ENCODE measurements at places on chromosomes 1 and 21.

DNA sequence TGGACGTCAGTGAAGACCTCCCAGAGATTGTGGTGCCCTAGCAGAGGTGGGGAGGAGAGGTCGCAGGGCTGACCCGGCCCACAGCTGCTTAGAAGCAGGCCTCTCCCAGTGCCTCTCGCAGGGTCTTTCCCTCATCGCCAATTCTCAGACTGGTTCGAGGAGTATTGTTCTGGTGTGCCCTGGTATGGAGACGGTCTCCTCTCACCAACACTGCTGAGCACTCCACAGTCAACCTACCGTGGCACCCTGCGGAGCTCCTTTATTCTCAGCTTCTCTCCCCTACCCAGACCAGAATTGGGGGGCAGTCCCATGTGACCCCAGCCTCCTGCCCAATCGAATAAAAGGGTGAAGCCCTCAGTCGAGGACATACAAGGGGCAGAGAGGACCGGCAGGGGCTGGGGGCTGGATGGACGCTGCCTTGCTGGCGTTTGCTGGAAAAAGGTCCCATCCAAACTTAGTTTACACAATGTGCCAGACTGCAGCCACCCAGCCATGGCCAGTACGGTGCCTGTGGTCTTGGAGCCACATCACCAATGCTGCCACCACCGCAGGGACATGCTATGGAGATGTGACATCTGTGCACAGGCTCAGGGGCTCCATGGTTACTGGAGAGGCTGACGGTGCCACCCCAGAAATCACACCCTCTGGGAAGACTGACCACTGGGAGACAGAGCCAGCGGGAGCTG, 80.8 kb downstream of the STUM start:
- no peak for DNase-seq

DNA sequence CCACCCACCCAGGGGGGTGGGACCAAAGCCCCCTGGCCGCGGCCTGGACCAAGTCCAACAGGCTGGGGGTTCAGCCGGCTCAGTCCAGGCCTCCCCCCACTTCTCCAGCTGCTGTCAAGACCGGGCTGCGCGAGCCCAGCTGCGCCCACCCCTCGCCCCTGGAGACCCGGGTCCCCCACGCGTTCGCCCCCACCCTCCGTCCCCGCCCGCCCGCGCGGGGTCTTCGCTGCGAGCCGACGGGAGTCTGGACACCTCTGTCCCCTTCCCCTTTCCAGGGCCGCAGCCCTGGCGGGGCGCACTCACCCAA, 253 bp downstream of the RAP1GAP start:
- no peak for DNase-seq

- DNase-seq, result no peak
These were observed 167.1 kb downstream of the ZBTB18 start for GRCh38 chr1:244218220-244218619.

DNA sequence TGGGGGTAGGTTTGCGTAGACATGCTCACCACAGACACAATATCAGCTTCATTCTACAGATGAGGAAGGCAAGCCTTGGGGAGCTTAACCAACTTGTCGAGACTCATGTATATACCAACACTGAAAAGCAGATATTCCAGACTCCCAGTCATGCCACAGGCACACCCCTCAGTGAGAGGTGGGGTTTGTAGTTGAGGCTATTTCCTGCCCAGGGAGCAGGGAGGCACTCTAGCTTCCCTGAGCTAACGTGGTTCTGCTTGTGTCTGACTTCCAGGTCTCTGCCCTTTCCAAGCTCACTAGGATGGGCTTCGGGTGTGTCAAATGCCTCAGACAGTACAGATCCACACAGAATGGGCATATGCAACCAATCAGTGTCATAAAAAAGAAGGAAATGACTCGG, 122.3 kb upstream of the RUNX1 start:
- DNase-seq, result no peak

- DNase-seq, result no peak
These were observed 141.4 kb upstream of the ZNHIT6 start for GRCh38 chr1:85849660-85850059.

GRCh38 chr1:184037849-184038591, 492 bp upstream of the COLGALT2 start:
- DNase-seq, result no peak

GRCh38 chr1:86154571-86155050, 2.0 kb downstream of the COL24A1 start:
- no peak for DNase-seq

DNA sequence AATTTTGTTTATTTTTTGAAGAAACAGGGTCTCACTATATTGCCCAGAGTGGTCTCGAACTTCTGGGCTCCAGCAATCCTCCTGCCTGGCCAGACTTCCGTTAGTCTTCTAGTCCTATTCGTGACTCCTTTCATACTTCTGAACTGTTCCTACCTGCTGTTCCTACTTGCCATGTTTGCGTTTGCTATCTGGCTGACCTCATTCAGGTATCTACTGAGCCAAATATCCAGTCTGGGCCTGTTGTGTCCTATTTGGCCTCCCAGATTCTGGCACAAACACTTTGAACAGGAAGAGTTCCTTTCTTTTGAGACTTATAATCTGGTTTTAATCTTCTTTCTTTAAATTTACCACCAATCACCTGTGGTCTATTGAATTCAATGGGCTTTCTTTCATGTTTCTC, 6.9 kb upstream of the NR1I3 start:
- no peak for DNase-seq

- DNase-seq, result no peak
These were observed 38.1 kb upstream of the PTCH2 start for GRCh38 chr1:44881011-44881632.

- DNase-seq, result peak; percentile 68
These were observed 7.6 kb downstream of the DCLRE1B start for GRCh38 chr1:113912594-113913311.

GRCh38 chr1:40032240-40032891, 8.2 kb upstream of the CAP1 start:
- DNase-seq, result peak; percentile 81
